Mesothelial cell of epicardium (in vitro differentiated cells): ENCODE measurements at places on chromosomes 5 and 9. TPM values are rescaled to one million over a fixed set of nuclear protein-coding genes. Genes with fewer than 3 reads are reported as not detected.
A peak's percentile ranks its signal among the peaks of the same experiment; 100 is the strongest.

CNTNAP3 gene
- 0.78 to 1.5 TPM (median 1.3 TPM) in 3 replicates for total RNA-seq

DNA sequence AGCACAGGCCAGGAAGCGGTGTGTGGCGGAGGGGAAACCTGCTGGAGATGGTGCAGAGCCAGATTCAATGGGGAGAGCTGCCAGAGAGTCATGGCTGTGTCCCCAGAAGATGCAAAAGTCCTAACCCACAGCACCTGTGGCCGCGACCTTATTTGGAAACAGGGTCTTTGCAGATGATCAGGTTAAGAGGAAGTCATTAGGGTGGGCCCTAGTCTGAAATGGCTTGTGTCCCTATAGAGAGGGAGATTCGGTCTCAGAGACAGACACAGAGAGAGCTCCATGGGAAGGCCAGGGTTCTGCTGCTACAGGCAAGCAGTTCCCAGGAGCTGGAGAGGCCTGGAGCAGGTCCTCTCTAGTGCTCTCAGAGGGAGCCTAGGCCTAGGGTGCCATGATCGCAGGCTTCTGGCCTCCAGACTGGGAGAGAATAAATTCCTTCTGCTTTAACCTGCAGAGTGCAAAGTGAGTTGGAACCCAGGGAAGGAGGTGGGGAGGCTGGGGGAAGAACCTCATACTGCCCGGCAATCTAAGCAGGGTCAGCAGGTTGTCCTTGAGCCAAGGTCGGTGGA is 1.9 kb upstream of the LPCAT1 start:
- peak; percentile 37 for DNase-seq

- DNase-seq = no peak
Observed at GRCh38 chr5:173869316-173869715, 18.8 kb upstream of the CPEB4 start.

DNA sequence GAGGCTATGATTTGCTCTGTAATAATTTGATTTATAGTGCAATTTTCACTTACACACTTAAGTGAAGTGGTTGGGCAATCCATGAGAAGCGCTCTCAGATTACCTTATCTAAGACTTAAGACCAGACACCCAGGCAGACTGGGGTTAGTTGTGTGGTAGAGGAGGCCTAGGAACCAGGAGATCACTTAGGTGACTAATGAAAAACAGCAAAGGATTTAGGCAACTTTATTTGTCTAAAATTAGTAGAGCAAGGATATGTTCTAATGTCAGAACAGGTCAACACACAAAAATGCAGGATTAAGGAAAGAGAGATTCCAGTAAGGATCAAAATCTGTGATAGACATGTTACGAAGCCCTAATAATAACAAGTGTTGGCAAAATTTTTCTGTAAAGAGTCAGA is 913.8 kb downstream of the TLE1 start:
- no peak for DNase-seq

DNA sequence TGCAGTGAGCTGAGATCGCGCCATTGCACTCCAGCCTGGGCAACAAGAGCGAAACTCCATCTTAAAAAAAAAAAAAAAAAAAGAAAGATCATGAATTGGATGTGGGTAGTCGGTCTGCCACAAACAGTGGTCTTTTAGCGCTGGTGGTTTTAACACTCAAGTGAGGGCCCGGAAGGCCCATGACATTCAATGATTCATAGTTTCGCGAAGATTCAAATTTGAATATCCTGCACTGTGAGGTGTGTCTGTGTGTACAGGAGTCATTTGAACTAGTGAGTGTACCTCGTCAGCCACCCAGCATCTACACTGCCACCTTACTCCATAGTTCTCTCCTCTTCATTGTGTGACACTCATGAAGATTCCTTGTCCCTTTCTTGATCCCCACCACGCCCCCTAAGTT is 41.3 kb downstream of the CFAP77 start:
- DNase-seq = no peak

GRCh38 chr5:145160679-145161078 is 674.5 kb downstream of the PRELID2 start:
- DNase-seq = no peak
